ENCODE measurements at places on chromosomes 7 and 10.

DNA sequence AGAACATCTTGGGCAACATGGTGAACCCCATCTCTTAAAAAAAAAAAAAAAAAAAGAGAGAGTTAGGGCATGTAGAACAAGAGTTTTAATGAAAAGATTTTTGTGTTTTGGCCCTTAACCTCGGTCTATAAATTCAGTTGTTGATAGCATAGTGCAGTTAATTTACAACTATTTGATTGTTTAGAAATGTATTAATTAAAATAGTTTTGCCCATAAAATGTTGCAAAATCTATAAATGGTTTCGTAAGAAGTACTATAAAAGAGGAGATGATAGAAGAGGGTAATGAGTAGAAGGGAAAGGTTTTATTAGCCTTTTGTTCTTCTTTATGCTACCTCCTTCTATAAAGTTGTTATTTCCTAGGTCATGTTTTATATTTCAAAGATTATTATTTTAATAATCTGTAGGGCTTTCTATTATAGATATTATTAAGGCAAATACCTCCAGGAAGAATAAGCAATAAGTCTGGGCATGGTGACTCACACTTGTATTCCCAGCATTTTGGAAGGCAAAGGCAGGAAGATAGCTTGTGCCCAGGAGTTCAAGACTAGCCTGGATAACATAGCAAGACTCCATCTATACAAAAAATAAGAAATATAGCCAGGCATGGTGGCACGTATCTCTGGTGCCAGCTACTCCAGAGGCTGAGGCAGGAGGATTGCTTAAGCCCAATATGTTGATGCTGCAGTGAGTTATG is 73.3 kb downstream of the MCU start:
- no peak for DNase-seq

DNA sequence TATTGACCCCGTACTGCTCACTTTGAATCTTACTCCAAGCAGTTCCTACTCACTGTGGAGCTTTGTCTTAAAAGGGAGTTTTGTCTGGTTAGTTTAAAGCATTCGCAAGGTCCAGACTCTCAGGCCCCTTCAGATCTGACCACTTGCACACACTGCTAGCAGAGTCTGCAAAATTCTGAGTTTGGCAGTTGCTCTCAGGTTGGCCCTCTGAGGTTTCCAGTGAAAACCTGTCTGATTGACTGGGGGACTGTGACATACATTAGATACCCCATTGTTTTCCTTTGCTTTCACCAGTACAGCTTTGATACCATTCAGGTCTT is 149.2 kb downstream of the XPNPEP1 start:
- DNase-seq: no peak

DNA sequence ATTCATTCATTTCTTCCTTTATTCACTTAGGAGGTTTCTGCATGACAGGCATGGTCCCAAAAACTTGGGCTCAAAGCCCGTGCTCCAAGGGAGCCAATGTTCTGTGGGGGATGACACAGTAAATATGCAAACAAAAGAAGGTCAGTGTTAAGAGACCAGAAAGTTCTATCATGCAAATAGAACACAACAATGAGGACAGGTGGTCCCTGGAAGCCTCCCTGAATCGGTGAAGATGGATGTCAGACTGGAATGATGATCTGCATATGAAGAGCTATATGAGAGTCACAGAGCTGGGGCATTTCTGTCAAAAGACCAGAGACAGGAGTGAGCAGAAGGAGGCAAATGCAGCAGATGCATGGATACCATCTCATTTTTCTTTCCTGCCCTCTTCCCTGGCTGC is 129.0 kb downstream of the ABCA13 start:
- DNase-seq: no peak

GRCh38 chr7:24833549-24833948 is 76.3 kb upstream of the GSDME start:
- DNase-seq: no peak

GRCh38 chr7:13072014-13072413 is 384.6 kb downstream of the ARL4A start:
- no peak for DNase-seq

- DNase-seq: no peak
These were observed 594 bp downstream of the TDRD1 start for GRCh38 chr10:114179747-114180146.

DNA sequence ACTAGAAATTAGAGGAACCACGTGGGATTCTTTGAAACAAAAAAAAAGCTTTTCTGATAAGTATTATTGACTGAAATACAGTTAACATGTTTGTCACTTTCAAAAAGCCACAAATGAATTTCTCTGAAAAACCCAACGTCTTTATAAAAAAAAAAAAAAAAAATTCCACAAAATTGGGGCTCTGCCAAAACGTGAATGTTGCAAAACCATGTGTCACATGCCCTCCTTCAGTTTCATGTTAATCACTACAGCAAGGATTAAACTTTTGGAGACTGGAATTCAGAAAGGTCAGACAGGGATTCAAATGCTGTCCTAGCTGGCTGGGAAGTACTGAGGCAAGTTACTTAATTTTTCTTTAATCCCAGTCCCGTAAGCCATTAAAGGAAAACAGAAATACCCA is 278.0 kb upstream of the KLF14 start:
- DNase-seq: no peak

Measured in stimulated activated CD4-positive, alpha-beta T cell treated with anti-CD3 and anti-CD28 coated beads, Interleukin-15, amount 100 ng/mL, for 48 hours (primary cell).